ENCODE measurements at places on chromosomes 5 and 9.
A peak's percentile ranks its signal among the peaks of the same experiment; 100 is the strongest.

GRCh38 chr5:79697222-79698170 lies 7.9 kb downstream of the CMYA5 start:
- DNase-seq = no peak

DNA sequence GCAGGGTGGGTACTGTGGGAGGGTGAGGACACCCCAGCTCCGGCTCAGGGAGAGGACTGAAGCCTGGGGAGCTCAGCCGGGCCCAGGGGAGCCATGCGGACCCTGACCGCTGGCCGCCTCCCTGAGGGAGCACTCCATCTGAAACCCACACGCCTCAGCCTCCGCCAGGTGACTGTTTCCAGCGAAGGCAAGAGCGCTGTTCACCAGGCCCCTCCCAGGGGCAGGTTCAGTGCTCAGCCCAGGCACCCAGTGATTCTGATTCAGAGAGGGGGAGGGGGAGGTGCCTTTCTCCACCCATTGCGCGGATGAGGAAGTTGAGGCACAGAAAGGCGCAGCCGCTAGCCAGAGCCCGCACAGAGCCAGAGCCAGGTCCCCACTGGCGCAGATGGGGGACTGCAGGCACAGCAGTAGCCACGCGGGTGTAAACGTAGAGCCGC lies 27.0 kb downstream of the ADGRD2 start:
- no peak for DNase-seq

GRCh38 chr5:24615159-24615558 lies 29.6 kb downstream of the CDH10 start:
- no peak for DNase-seq

- no peak for DNase-seq
Measured at GRCh38 chr9:126488310-126488709, 125.4 kb upstream of the LMX1B start.

DNA sequence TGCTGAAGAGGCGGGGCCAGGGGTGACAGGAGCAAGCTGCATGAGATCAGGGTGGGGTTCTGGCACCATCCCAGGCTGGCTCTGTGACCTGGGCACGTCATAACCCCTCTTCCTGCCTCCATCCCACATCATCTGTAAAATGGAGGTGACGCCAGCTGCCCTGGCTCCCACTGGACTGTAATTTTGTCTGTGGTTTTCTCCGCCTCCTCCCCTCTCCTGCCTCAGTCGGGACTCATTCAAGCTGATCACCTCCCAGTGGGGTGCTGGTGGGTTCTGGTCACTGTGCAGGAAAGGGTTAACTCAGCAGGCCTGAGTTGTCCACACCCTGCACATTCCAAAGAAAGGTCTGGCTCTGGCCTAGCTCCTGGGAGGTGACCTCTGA lies 128.2 kb downstream of the RXRA start:
- DNase-seq = no peak

- no peak for DNase-seq
Measured at GRCh38 chr5:52796031-52796430, 8.3 kb downstream of the ITGA1 start.

GRCh38 chr9:124788542-124789217 lies 11.7 kb downstream of the OLFML2A start:
- no peak for DNase-seq

DNA sequence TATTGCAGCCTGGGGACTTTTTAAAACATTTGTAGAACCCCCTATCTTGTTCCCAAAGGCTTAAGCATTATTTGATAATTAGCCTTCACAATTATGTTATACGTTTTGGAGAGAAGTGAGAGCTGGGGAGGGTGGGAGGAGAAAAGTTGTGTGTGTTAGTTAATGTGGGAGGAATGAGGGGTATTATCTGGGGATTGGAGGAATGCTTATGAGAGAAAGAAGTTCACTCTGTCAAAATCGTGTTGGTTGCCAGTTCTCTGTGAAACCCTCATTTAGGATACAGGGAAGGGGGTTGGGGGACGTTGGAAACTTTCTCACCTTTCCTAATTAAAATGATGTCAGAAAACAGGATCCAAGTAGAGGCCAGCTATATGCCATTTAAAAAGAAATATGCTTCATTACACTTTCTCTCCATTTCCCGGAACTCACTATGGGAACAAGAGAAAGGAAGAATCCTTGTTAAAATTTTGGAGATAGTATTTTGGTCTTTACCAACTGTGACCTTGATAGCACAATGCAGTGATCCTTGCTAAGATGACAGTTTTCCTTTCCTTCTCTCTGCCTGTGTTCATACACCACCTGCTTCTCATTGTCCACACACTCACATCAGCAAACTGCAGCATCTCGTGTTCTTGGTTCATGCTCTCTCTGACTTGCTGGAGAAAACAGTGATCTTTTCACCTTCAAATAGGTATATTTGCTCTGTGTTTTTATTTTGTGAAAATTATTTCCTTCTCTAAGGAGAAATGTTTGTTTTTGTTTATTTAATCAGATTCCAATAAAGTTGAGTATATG lies 336.7 kb upstream of the CLINT1 start:
- no peak for DNase-seq

GRCh38 chr9:14304259-14304658 lies 9.7 kb downstream of the NFIB start:
- peak; percentile 77 for DNase-seq

DNA sequence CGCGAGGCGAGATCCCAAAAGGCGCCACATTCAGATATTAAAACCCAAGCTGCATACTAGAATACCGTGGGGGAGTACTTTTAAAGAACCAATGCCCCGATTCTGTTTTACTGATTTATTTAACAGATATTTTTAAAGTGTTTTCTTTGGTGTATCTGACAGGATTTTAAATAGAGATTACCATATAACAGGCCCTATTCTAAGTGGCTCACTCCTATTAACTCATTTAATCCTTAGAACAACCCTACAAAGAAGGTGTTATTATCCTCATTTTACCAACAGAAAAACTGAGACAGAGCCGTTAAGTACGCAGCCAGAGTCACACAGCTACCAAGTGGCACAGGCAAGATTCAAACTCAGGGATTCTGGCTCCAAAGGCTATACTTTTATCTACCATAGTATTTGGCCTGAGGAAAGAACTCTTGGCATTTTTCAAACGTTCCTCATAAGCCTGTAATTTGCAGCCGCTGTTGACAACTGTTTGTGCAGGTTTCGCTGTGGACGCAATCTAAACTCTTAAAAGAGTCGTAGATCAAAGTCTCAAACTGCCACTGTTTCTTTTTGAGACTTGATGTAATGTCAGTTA lies 550 bp upstream of the TMEM245 start:
- DNase-seq = no peak

- DNase-seq = no peak
Measured at GRCh38 chr5:72653586-72653985, 146.4 kb upstream of the ZNF366 start.

- no peak for DNase-seq
Measured at GRCh38 chr9:136393531-136393930, 6.4 kb downstream of the SNAPC4 start.

All from NCI-H446 (cell line).